ENCODE measurements at places on chromosomes 11 and 22.

DNA sequence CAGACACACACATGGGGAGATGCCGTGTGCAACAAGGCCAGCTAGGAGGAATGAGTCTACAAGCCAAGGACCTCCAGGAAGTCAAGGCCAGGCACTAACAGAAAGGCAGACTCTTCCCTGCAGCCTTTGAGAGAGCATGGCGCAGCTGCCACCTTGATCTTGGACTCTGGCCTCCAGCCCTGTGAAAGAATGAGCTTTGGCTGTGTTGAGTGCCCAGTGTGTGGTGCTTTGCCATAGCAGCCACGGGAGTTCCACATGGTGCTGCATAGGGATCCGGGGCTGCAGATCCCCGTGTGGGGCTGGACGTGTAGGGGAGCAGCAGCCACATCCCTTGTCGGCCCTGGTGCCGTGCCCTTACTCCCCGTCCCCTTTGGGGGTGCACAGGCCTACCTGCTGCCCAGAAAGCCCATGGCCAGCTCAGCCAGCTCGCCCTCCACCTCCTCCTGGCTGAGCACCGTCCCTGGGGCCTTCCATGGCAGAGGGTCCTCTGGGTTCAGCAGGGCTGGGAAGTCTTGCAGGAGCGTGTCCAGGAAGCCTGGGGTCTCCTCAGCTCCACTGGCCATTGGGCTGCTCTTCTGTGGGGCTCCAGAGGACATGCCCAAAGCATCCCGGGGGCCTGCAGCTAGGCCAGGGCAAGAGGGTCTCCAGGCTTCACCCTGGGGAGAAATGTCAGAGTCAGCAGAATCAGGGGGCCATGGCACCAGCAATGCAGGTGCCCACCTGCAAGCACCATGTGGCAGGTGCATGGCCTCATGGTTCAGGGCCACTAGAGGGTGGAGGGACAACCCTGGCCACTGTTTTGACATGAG is 7.0 kb downstream of the PPM1F start:
- no peak for DNase-seq

DNA sequence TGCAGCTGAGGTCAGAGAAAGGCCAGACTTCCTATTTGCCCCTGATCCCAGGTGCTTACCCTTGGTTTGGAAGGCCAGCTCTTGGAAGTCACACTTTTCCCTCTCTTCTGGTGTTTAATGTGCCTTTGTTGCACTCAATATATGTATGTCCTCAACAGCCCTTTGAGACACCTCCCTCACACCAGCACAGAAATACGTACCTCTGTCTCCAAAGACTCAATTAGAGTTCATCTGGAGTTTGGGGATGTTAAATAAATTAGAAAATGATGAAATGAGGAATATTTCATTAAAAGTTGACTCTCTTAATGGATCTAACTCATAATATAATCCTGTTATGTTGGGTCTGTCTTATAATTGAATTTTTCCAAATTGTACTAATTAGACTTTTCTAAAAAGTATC is at the start of gene OR9G4:
TSS of gene OR9G4 (minus strand) at position 101 of the 400 bp plus-strand sequence. CDS start 4,931 bp downstream, outside the sequence.
- DNase-seq = no peak

DNA sequence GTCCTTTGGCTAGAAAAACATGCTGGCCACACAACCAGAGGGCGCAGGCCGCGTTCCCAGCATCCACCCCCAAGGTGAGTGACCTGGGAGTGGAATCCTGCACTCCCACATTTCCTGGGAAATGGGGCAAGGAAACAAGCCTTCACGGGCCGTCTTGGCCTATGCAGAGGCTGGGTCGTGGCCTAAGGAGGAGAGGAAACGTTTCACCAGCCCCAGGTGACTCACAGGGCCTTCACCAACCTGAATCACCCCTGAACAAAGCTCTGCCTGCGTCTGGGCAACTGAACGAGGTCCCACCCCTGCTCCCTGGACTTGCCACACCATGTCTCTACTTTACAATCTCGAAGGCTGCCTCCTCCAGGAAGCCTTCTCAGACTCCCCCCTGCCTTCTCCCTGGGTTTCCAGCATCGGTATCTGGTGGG is 13.2 kb downstream of the MYH9 start:
- no peak for DNase-seq

GRCh38 chr11:2770096-2770751 is 70.4 kb upstream of the KCNQ1OT1 start:
- DNase-seq = no peak

- DNase-seq = peak; percentile 38
Measured at GRCh38 chr11:83827940-83828554, 541.9 kb upstream of the CCDC90B start.

DNA sequence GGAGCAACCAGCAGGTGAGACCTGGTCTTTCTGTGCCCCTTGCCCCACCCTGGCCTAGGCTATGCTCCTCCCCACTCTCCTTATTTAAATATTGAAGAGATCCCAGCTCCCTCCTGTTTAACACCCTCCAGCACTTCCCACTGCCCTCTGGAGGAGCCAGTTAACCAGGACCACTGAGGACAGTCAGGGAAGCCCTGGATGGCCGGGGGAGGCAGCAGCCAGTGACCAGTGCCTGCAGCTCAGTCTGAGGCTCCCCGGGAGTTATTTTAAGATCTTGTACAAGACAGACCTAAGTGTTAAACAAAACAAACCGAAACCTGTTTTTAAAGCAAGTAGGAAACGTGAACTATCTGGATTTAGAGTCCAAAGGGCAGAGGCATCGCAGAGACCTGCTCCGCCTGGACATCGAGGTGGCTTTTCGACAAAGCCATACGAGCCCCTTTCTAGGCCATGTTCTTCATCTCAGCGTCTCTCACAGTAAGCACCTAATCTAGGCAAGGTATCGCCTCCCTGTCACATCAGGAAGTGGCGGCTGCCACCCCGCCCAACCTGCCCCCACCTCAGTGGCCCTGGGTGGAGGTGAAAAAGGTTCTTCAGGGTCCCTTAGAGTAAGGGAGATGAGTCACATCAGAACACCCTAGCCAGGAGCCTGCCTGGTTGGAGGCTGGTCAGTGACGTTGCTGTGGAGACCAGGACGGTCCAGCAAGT is 35.2 kb downstream of the TRMU start:
- no peak for DNase-seq

GRCh38 chr22:39468487-39469325 is 11.9 kb downstream of the MGAT3 start:
- no peak for DNase-seq

DNA sequence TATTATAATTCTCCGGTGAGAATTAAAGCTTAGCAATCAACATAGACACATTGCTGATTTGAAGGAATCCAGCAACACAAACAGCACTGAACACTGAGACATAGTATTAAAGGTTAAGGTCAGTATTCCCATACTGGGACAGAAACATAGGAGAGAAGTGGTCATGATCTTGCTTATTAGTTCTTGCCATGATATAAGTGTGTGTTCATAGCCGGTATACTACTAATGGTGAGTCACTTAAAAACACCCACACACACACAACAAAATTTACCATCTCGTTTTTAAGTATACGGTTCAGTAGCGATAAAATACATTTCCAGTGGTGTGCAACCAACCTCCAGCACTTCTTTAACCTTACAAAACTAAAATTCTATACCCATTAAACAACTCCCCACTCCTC is 96.3 kb downstream of the C11orf65 start:
- no peak for DNase-seq

DNA sequence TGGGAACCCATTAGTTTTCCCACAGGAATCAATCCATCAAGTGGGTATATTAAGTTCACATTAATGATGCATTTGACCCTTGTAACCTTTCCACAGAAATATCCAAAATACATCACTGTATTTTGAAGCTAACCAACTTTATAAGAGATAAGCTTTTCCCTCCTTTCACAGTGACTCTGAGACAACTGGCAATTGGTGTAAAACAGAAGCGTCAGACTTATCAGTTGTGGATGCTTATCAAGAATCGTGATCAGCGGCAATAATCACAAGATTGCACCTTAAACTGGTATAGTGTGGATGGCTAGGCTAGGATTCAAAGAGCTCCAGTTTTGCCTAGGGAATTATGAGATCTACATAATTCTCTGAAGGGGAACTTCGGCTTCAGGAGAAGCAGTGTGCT is 73.1 kb downstream of the USP35 start:
- no peak for DNase-seq

DNA sequence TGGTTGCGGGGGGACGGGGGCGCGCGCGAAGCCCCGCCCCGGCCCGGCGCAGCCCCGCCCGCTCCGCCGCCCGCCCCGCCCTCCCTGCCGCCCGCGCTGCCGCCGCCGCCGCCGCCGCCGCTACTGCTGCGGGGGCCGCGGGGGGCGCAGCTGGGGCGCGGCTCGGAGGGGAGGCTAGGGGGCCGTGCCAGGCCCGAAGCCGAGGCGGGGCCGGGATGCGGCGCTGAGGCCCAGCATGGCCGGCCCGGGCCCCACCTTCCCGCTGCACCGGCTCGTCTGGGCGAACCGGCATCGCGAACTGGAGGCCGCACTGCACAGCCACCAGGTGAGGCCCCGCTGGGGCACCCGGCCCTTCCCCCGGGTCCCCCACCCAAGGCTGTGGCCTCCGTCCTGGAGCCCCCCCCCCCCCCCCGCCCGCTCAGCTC is at the start of gene ANKRD13D:
TSS of gene ANKRD13D (plus strand) at position 78 of the 425 bp plus-strand sequence. CDS start at position 236, 158 bp downstream.
- DNase-seq = no peak

DNA sequence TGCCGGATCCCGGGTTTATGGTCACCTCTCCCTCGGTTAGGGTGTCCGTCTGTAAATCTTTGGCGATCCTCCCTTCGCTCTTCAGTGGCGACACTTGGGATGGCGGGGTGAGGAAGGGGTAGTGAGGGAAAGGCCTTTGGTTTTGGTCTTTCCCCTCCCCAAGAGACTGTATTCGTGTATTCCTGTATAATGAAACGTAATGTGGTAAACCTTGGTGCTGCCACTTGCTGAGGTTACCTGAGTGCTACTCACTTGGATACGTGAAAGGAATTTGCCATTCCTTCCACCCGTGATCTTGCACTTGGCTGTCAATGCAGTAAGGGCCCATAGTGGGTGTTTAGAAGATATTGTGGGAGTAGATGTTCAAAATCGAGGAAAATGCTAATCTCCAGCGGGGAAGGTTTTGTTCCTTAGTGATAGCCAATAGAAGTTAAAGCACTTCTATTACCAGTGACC is 578 bp upstream of the NUP160 start:
- no peak for DNase-seq

- DNase-seq = no peak
Measured at GRCh38 chr11:1090600-1091331, 16.1 kb downstream of the MUC2 start.

DNA sequence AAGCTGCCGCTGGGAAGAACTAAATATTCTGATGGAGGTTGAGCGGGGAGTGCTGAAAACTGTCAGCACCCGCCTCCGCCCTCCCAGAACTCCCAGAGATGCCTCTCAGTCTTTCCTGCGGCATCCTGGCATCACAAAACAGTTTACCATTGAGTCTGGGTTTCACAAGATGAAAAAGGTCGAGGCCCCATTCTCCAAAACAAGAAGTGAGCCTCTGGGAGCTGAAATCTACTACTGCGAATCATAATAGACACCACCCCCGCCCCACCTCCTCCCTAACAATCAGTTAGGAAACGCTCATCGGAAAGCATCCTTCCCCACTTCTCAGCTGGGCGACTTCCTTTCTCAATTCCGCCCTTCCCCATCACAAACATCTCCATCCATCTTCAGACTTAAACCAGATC is 1.0 kb downstream of the SUN2 start:
- no peak for DNase-seq

- no peak for DNase-seq
Measured at GRCh38 chr11:115905341-115906000, 401.3 kb upstream of the CADM1 start.

DNA sequence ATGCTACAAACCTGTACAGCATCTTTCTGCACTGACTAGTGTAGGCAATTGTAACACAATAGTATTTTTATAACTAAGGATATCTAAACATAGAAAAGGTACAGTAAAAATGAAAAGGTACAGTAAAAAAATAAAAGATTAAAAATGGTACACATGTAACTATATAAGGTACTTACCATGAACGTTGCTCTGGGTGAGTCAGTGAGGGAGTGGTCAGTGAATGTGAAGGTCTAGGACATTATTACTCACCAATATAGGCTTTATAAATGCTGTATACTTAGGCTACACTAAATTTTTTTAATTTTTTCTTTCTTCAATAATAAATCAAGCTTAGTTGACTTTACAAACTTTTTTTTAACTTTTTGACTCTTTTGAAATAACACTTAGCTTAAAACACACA is 59.9 kb downstream of the EIF3M start:
- DNase-seq = no peak

DNA sequence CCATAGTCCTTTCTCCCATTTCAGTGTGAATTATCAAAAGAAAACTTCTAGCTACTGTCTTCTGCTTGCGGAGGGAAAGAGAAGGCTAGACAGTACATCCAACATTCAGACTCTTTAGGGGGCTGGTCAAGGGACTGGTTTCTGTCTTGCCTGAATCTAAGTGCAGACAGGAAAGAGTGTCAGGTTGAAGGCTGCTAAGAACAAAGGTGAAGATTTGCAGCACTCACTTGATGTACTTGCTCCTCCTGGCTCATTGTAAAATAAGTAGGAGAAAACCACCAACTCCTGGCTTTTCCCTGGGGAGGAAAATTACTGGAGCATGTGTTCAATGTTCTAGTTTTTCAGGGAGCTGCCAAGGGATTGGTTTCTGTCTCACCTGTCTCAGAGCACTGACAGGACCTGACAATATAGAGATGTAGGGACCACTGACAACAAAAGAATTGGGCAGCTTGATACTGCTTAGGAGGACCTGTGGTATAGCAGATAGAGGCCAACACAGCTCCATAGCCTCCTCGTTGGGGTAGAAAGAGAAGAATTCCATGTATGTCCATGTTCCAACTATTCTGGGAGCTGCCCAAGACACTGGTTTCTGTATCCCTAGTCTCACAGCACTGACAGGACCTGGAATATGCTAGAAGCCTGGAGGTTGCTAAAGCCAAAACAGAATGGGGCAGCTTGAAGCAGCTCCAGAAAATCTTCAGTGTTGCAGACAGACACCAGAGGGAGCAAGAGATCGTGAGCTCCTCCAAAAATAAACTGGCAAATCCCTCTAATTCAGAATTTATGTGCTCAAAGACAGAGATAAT is 39.7 kb upstream of the MMP12 start:
- no peak for DNase-seq

DNA sequence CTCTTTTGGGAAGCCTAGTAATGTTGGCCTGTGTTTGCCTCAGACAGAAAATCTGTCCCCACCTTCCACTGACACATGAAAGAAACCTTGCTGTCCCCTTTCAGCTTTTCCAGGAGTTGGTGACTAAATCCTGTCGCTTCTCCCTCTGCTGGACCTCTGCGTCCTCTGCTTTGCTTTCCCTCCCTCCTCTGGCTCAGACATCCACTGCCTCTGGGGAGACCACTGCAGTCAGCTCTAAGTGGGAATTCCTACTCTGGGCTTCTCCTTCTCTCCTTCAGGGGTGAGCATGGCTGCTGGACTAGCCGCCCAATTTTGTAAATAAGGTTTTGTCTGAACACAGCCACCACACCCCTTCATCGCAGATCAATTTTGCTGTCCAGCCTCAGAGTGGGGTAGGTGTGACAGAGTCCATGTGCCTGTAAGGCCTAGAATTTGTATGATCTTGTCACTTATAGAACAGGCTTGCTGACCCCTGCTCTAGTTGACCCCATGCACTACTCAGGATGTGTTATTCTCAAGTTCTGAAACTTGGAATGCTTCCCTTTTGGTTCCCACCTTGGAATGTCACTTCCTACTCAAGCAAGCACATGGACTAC is 23.0 kb downstream of the LRRC74B start:
- no peak for DNase-seq
